H7 (cell line): ENCODE measurements at places on chromosomes 1 and 21. TPM values are rescaled to one million over a fixed set of nuclear protein-coding genes. Genes with fewer than 3 reads are reported as not detected.

The PGBD5 gene
- total RNA-seq, result 29.8 and 34.7 TPM in 2 replicates

The CDC20 gene
- 493 and 564 TPM in 2 replicates for total RNA-seq

The HHIPL2 gene
- total RNA-seq, result 0.04 and 0.31 TPM in 2 replicates

The TMEM50A gene
- 79.7 and 90.5 TPM in 2 replicates for total RNA-seq

DNA sequence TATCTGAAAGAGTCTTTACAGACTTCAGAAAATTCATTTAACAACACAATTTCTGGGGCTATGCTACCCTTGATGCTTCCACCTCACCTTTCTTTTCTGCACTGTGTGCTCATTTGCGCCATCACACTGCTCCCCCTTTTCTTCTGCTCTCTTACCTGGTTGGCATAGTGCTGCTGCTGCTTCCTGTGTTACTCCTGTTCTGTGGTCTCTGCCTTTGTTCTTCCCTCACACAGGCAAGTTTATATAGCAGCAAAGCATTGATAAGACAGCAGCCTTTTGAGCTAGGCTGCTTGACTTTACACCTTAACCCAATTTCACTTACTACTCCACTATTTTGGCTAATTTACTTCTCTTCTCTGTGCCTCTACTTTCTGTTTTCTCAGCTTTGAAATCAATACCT is 18.3 kb downstream of the SGIP1 start:
- no peak for DNase-seq

GRCh38 chr1:109163551-109163950 is 49.6 kb downstream of the ELAPOR1 start:
- no peak for DNase-seq

- no peak for DNase-seq
These were observed 287.3 kb downstream of the PTPRU start for GRCh38 chr1:29523576-29523975.
